Activated naive CD8-positive, alpha-beta T cell treated with anti-CD3 and anti-CD28 coated beads, Interleukin-2, amount 10 ng/mL, durations not matched to agents 7 days and 5 days (primary cell): ENCODE measurements at places on chromosomes 13 and 19.

- H3K36me3 ChIP-seq = no peaks in the 10 kb centered on the region
- H3K4me3 ChIP-seq = no peak overlapping the region
- no peak overlapping the region for H3K27ac ChIP-seq
- H3K4me1 ChIP-seq = no peaks in the 10 kb centered on the region
- peaks cover 3% of the 10 kb centered on the region for H3K27me3 ChIP-seq
- no peak for DNase-seq
These were observed 40.8 kb upstream of the TPP2 start for GRCh38 chr13:102555914-102556553.

- peaks cover 17% of the 10 kb centered on the region for H3K4me1 ChIP-seq
- H3K27ac ChIP-seq = no peak overlapping the region
- no peak for DNase-seq
These were observed 11.6 kb upstream of the CEACAM3 start for GRCh38 chr19:41784743-41785142.

- H3K27ac ChIP-seq = no peak overlapping the region
- no peak overlapping the region for H3K4me3 ChIP-seq
- H3K36me3 ChIP-seq = peaks cover 5% of the 10 kb centered on the region
- DNase-seq = no peak
These were observed 131.5 kb upstream of the MCF2L start for GRCh38 chr13:112837371-112838037.

DNA sequence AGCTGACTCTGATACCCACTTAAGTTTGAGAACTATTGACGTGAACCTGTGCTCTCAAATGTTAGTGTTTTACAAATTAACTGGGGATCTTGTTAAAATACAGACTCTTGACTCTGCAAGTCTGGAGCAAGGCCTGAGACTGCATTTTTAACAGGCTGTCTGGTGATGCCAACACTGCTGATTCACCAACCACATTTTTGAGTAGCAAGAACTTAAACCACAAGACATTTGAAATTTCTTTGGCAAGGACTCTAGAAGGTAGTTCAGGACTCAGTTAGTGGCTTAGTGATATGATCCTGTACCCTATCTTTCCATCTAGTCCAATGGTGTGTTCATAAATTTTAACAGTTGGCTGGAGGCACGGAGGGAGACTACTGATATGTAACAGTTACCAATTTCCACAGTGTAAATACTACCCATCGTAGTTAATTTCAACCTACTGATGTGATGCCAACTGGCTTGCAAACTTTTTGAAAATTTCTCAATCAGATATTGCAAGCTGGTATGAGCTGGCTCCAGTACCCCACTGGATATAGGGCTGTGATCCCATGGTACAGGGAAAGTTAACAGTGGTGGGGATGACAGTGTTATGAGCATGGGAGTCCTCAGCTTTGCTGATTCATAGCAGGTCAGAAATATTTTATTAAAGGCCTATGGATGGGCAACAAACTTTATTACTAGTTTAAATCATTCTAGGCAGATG is 255.1 kb downstream of the TBC1D4 start:
- H3K27ac ChIP-seq = no peak overlapping the region
- no peak for DNase-seq
- no peak overlapping the region for H3K4me3 ChIP-seq
- no peaks in the 10 kb centered on the region for H3K27me3 ChIP-seq
- no peaks in the 10 kb centered on the region for H3K36me3 ChIP-seq

DNA sequence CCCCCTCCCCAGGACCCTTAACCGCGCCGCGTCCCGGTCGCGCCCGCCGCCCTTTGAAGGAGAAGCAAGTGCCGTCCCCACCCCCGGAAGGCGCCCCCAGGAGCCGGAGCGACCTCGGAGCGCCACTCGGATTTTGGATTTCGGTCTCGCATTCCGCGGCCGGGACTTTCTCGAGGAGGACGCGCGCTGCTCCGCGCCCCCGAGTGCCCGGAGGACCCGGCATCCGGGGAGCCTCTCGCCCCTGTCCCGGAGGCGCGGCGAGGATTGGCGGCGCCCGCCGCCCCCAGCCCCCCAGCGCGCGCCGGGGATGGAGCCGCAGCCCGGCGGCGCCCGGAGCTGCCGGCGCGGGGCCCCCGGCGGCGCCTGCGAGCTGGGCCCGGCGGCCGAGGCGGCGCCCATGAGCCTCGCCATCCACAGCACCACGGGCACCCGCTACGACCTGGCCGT is 1.6 kb downstream of the MIDN start:
- peaks cover 10% of the 10 kb centered on the region for H3K36me3 ChIP-seq
- DNase-seq = no peak
- peaks cover 10% of the 10 kb centered on the region for H3K4me1 ChIP-seq
- no peaks in the 10 kb centered on the region for H3K27me3 ChIP-seq
- H3K27ac ChIP-seq = peak overlapping the region; percentile 82

GRCh38 chr19:2791876-2792275 is 6.6 kb downstream of the THOP1 start:
- H3K27me3 ChIP-seq = no peaks in the 10 kb centered on the region
- no peak overlapping the region for H3K4me3 ChIP-seq
- no peak overlapping the region for H3K27ac ChIP-seq
- peaks cover 12% of the 10 kb centered on the region for H3K36me3 ChIP-seq
- peaks cover 3% of the 10 kb centered on the region for H3K4me1 ChIP-seq

- H3K27me3 ChIP-seq = peaks cover 14% of the 10 kb centered on the region
- H3K4me1 ChIP-seq = peaks cover 9% of the 10 kb centered on the region
- peak; percentile 38 for DNase-seq
These were observed 42.7 kb downstream of the INSR start for GRCh38 chr19:7251494-7251893.

- no peak for DNase-seq
- H3K36me3 ChIP-seq = peaks cover 21% of the 10 kb centered on the region
- no peak overlapping the region for H3K4me3 ChIP-seq
- H3K27ac ChIP-seq = no peak overlapping the region
- peaks cover 1% of the 10 kb centered on the region for H3K4me1 ChIP-seq
These were observed 28.4 kb downstream of the TMTC4 start for GRCh38 chr13:100646030-100646673.

DNA sequence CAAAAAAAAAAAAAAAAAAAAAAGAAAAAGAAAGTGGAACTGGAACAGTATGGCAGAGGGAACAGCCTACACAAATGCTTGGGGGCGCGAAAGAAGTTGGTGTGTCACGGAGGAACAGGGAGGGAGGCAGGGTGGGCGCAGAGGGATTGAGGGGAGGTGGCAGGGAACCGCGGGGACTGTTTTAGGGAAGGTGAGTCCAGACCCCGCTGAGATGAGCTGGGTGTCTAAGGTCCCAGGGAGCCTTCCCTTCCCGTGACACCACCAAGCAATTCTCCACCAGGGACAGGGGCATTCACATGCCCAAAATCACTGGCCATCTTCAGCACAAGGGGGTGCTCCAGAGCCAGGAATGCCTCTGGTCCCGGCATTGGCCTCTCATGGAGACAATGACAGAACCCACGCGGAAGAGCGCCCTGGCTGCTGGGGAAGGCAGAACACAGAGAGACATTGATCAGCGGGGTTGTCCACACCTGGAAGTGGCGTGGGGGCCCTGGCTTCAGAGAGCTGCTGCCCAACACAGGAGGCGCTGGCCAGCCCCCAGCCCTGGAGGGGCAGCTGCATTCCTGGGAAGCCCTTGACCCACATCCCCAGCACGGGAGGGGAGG is 6.9 kb downstream of the PEAK3 start:
- H3K4me1 ChIP-seq = peaks cover 26% of the 10 kb centered on the region
- DNase-seq = peak; percentile 65
- H3K27ac ChIP-seq = peak overlapping the region; percentile 24
- H3K36me3 ChIP-seq = peaks cover 23% of the 10 kb centered on the region
- H3K4me3 ChIP-seq = no peak overlapping the region
- no peaks in the 10 kb centered on the region for H3K27me3 ChIP-seq

DNA sequence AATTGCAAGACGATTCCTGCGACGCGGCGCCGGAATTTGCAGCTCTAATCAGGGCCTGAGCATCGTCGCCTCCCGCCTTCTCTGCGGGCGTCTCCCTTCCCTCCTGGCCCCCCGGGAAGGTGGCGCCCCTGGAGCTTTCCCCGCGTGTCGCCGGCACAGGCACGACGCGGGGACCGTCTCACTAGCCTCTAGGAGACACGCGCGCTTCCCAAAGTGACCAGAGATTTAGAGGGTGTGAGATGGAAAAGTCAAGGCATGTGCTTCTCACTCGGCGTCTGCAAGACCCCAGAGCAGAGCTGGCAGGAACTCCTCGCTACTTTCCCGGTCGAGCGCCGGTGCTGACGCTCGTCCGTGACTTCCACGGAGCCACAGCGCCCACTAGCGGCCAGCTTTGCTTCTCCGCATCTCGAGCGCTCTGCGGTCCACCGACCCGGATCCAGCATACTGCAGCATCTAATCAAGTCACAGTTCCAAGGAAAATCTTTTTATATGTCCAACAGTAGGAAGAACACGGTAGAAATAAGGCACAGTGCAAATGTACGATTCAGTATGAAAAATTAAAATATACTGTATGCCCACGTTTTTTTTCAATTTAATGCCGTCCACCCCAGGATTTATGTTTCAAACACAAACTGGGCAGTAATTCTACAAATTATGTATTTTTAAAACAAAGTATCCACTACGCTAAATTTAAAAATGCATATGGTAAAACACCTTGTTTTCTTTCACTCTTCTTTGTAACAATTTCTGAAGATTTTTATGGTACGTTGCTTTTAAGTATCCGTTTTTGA is 977 bp upstream of the EFNB2 start:
- peak; percentile 92 for DNase-seq
- peaks cover 26% of the 10 kb centered on the region for H3K27me3 ChIP-seq
- H3K4me3 ChIP-seq = peak overlapping the region; percentile 87
- peaks cover 12% of the 10 kb centered on the region for H3K4me1 ChIP-seq
- no peak overlapping the region for H3K27ac ChIP-seq
- peaks cover 6% of the 10 kb centered on the region for H3K36me3 ChIP-seq

DNA sequence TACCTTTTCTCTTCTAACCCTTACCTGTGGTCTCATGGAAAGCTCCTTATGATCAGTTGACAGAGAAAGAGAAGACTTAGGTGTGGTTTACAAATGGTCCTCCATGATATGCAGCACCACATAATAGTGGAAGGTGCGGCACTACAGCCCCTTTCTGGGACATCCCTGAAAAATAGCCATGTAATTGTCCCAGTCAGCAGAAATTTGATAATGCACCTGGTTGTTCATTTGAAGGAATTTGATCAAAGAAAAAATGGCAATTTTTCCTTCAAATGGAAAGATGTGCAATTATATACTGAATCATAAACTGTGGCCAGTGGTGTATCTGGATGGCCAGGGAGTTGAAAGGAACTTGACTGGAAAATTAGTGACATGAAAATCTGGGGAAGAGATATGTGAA is 293.6 kb upstream of the PCDH20 start:
- DNase-seq = no peak

DNA sequence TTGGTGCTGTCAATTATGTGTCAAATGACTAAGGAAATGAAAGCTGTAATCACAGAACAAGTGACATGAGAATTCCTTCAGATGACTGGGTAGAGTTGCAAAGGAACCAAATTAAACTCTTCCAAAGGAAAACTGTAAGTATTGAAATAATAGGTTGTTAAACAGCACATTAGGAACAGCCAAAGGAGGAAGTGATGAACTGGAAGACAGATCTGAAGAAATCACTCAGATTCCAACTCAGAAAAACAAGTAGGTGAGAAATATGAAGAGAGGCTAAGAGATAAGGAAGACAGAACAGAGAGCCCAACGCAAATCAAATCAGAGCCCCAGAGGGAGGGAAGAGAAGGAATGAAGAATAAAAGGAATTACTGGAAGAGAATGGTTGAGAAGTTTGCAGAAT is 15.4 kb downstream of the TMEM161A start:
- no peak overlapping the region for H3K4me3 ChIP-seq
- peaks cover 16% of the 10 kb centered on the region for H3K36me3 ChIP-seq
- H3K27me3 ChIP-seq = no peaks in the 10 kb centered on the region
- no peak for DNase-seq
- H3K4me1 ChIP-seq = peaks cover 1% of the 10 kb centered on the region
- no peak overlapping the region for H3K27ac ChIP-seq

DNA sequence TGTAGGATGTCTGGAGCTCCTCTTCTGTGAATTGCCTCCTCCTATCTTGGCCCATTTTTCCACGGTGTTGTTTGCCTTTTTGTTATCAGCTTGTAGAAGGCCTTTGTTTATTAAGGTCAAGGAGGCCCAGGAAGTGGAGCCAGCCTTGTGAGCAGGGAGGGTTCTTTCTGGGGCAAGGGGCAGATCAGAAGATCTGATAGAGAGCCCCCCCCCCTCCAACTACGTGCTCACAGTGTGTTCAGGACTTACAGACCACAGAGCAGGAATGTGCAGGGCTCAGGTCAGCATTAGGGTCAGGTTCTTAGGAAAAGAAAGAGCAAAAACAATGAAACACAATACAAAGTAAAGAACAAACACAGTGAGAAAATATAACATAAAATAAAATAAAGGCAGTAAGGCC is 59.4 kb downstream of the CCNE1 start:
- H3K27me3 ChIP-seq = peaks cover 25% of the 10 kb centered on the region
- no peak overlapping the region for H3K4me3 ChIP-seq
- H3K27ac ChIP-seq = no peak overlapping the region
- peaks cover 2% of the 10 kb centered on the region for H3K36me3 ChIP-seq
- DNase-seq = no peak
- H3K4me1 ChIP-seq = peaks cover 5% of the 10 kb centered on the region

- peaks cover 39% of the 10 kb centered on the region for H3K36me3 ChIP-seq
- H3K27ac ChIP-seq = peak overlapping the region; percentile 99
- H3K4me3 ChIP-seq = peak overlapping the region; percentile 93
- peaks cover 52% of the 10 kb centered on the region for H3K4me1 ChIP-seq
These were observed 26.8 kb upstream of the CEACAM21 start for GRCh38 chr19:41548954-41549688.

- no peaks in the 10 kb centered on the region for H3K4me1 ChIP-seq
- DNase-seq = no peak
- peaks cover 21% of the 10 kb centered on the region for H3K36me3 ChIP-seq
- no peaks in the 10 kb centered on the region for H3K27me3 ChIP-seq
- H3K27ac ChIP-seq = no peak overlapping the region
These were observed 15.4 kb downstream of the FCHO1 start for GRCh38 chr19:17766543-17767131.

- H3K4me3 ChIP-seq = no peak overlapping the region
- DNase-seq = no peak
- H3K4me1 ChIP-seq = no peaks in the 10 kb centered on the region
- H3K36me3 ChIP-seq = no peaks in the 10 kb centered on the region
- peaks cover 5% of the 10 kb centered on the region for H3K27me3 ChIP-seq
These were observed 3.5 kb upstream of the LILRB4 start for GRCh38 chr19:54659300-54659699.
